Hepatocyte (in vitro differentiated cells): ENCODE measurements at places on chromosomes 5 and 9. TPM values are rescaled to one million over a fixed set of nuclear protein-coding genes. Genes with fewer than 3 reads are reported as not detected.

Gene ACSL6
- 1.2 and 2.4 TPM in 2 replicates for total RNA-seq

DNA sequence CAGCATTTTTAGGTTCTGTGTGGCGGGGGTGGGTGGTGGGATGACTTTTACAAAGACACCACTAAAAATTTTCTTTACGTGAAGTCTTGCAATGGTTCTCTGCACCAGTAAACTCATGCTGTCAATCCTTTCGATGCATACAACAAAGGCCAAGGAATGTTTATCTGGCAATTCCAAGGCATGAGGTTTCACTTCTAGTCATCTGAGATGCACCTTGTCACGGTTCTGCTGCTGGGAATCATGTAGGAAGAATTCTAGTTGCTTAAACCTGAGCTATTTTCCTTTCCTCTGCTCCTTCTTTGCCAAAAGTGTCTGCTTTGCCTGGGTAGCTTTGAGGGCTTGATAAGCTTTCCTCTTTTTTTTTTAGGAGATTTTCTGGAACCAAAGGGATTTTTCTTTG lies 1204.5 kb upstream of the SEMA6A start:
- H3K4me1 ChIP-seq = no peaks in the 10 kb centered on the region
- no peaks in the 10 kb centered on the region for H3K27me3 ChIP-seq
- H3K36me3 ChIP-seq = no peaks in the 10 kb centered on the region

DNA sequence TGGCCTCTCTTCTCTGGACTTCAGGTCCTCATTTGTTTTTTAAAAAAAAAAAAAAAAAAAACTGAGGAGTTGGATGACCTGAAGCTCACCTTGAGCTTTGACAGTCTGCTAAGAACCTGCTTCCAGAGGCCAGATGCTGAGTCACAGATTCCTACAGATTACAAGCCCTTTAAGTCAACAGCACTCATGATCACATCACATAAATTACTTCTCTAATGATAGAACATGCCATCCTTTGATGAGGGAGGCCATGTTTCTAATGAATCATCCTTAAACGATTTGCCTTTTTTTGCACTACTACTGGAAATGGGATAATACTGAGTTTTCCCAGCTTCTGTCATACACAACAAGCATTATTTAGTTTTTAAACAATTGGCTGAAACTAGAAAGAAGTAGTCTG lies 34.2 kb upstream of the MYOT start:
- H3K4me3 ChIP-seq = no peak overlapping the region
- H3K27me3 ChIP-seq = no peaks in the 10 kb centered on the region
- H3K4me1 ChIP-seq = peaks cover 15% of the 10 kb centered on the region
- no peaks in the 10 kb centered on the region for H3K36me3 ChIP-seq

GRCh38 chr5:151383011-151383410 lies 35.7 kb upstream of the SLC36A2 start:
- no peak overlapping the region for H3K4me3 ChIP-seq
- H3K36me3 ChIP-seq = no peaks in the 10 kb centered on the region
- no peak for DNase-seq
- H3K4me1 ChIP-seq = no peaks in the 10 kb centered on the region

DNA sequence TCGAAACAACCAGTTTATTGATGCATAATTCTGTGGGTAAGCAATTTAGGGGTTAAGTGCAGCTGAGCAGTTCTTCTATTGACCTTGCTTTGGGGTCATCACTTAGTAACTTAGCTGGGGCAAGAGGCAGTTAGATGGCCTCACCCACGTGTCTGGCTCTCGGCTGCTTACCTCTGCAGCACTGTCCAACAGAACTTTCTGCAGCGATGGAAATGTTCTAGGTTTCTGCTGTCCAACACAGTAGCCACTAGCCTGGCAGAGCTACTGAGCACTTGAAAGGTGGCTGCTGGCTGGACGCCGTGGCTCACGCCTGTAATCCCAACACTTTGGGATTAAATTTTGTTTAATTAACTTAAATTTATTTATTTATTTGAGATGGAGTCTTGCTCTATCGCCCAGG lies 13.1 kb upstream of the URM1 start:
- no peak overlapping the region for H3K27ac ChIP-seq
- no peak for DNase-seq
- peaks cover 11% of the 10 kb centered on the region for H3K4me1 ChIP-seq
- H3K36me3 ChIP-seq = no peaks in the 10 kb centered on the region
- no peaks in the 10 kb centered on the region for H3K27me3 ChIP-seq
- no peak overlapping the region for H3K4me3 ChIP-seq

- peaks cover 27% of the 10 kb centered on the region for H3K4me1 ChIP-seq
- no peak for DNase-seq
- H3K36me3 ChIP-seq = no peaks in the 10 kb centered on the region
- no peaks in the 10 kb centered on the region for H3K27me3 ChIP-seq
- no peak overlapping the region for H3K27ac ChIP-seq
These were observed 308.4 kb downstream of the PDE4D start for GRCh38 chr5:59584858-59585846.
